GM04503 (cell line): ENCODE measurements at places on chromosomes 13 and 19.

DNA sequence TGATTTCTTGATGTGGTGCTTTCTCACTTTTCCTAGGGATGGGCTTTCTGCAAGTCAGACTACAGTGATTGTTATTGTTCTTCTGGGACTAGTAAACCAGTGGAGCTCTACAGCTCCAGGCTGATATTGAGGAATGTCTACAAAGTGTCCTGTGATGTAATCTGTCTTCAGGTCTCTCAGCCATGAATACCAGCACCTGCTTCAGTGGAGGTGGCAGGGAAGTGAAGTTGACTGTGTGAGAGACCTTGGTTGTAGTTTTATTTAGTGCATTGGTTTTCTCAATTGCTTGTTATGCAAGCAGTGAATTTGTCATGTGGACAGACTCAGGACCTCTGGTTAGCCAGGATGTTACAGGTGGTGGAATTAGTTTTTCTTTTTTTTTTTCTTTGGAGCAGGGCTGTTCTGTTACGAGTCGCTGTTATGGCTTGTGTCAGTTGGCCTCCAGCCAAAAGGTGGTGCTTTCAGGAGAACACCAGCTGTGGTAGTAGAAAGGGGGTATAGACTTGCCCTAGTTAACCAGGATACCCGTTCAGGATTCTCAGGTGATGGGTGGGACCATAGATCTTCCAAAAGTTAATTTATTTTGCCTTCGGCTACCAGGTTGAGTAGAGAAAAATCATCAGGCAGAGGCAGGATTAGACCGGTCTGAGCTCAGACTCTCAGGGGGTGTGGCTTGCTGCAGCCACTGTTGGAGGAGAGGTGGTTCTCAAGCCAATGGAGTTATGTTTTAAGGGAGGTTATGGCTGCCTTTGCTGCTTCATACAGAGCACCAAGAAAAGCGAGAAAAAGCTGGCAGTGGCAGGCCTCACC is 11.9 kb upstream of the ZNF675 start:
- no peak for DNase-seq

DNA sequence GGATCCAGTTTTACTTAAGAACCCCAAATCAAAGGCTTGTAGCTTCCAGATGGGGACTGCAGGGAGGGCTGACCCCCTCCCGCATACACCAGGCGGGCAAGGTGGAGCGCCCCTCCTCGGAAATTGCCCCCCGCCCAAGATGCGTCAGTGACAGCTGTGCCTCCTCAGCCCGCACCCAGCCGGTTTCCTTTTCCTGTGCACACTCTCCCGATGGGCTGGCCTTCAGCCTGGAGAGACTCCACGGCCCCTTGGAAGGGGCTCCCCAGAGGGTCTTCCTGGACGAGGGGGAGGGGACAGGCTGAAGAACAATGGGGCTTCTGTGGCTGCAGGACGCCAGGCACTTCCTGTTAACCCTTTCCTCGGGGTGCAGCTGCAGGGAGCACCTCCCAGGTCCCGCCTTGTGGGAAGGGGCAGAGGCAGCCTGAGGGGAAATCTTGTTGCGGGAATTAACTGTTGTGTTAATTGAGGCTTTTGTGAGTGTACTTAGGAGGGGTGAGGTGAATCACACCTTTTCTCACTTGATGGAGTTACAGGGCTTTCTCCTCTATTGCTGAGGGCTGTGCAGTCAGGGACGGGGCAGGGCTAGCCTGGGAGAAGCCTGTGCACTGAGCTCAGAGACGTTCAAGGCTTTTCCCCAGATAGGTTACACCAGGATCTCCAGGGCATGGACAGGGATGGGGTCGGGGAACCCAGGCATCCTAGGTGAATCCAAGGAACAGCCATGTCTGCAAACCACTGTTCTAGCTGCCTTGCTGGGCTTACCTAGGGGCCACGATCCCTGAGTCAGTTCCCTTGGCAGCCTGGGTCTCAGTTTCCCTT is 14.3 kb downstream of the IER2 start:
- DNase-seq = no peak

- no peak for DNase-seq
These were observed 4.7 kb downstream of the GPATCH1 start for GRCh38 chr19:33085570-33086128.

DNA sequence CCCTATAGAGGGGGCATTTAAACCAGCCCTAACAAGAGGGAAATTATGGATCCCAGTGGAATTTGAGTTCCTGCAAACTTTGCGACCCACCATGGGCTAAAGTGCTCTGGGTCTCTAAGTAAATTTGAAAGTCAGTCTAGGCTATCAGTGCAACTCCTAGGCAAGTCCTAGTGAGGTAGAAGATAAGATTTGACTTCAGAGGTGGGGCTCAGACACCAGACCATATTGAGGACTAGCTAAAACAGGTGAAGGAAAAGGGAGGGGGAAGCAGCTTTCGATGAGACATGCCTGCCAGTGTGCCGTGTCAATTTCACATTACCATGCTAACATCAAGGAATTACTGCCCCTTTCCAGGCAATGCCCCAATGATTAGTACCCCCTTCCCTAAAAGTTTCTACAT is 38.4 kb downstream of the CD320 start:
- no peak for DNase-seq

DNA sequence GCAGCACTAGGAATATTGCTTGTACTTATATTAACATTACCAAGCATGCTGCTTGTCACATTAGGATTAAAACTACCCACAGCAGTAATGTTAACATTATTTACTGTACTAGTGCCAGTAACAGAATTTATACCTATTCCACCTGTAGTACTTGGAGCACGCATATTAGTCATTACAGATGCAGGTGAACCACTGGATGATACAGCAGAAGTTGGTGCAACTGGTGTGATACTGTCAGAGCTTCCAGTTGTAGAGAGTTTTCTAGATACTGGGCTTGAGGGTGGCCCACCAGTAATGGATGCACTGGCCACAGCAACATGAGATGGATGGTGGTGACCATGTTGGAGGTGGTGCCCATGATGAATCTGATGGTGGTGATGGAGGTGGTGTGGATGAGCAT is 1.1 kb downstream of the TSC22D1 start:
- no peak for DNase-seq

GRCh38 chr19:710767-711166 is 2.0 kb downstream of the PALM start:
- no peak for DNase-seq

DNA sequence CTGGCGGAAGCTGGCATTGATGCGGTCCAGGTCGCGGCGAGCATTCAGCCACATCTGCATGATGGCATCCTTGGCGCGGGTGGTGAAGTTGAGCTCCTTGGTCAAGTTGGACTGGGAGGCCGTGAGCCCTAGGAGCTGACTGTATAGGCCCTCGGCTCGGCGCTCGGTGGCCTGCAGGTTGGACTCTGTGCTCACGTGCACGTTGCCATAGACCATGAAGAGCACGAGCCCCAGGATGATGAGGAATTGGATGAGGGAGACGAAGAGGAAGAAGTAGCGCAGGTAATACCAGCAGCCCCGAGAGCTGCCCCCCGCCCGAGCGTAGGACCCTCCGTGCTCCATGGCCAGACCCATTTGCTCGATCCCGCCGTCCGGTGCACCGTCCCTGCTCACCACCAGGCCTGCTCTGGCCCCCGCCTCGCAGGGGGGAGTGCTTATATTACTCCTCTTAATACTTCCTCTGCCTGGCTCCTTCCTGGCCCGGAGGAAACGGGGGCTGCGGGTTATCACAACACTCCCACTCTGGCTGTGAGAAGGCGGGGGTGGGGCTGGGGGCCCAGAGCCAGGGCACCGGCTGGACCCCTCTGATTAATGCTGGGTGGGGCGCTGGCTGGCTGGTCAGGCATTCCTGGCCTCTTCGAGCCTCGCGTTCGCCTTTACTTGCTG is at the start of gene PLVAP:
Gene PLVAP (minus strand): TSS at position 408 of the 666 bp plus-strand sequence. CDS start 54 bp downstream, at position 354.
- no peak for DNase-seq

DNA sequence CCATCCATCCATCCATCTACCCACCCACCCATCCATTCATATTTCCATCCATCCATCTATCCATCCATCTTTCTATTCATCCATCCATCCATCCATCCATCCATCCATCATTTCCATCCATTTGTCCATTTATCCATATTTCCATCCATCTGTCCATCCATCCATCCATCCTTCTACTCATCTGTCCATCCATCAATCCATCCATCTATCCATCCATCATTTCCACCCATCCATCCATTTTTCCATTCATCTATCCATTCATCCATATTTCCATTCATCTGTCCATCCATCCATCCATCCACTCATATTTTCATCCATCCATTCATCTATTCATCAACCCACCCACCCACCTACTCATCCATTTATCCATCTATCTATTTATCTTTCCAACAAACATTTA is 229.6 kb downstream of the TEX29 start:
- no peak for DNase-seq
